Transverse colon (tissue), 4 donors: ENCODE measurements at places on chromosomes 1 and 21.

GRCh38 chr1:6596351-6596750, 6.3 kb downstream of the KLHL21 start:
- no peak for DNase-seq

DNA sequence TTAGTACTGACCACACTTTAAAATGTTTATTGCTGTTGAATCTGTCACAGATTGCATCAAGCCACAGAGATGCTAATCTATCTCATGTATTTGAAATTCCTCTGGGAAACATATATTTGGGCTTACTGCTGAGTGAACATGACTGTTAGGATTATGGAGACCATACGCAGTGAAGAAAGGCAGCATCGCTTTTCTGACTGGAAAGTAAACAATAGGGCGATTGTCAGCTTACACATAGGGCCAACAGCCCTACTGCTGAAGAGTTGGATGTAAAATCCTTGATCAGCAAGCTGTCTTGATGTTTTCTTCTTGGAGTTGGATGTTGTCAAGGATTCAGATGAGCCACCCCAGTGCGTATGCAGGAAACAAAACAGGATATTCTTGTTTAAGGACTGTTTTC, 368.7 kb upstream of the ADGRL2 start:
- DNase-seq, result no peak

GRCh38 chr1:230839173-230839572, 29.1 kb downstream of the C1orf198 start:
- DNase-seq, result no peak

- DNase-seq, result no peak
Observed at GRCh38 chr1:167679714-167680113, 42.1 kb upstream of the MPZL1 start.

GRCh38 chr21:45765375-45765774, 121.8 kb downstream of the PCBP3 start:
- no peak for DNase-seq

- DNase-seq, result no peak
Observed at GRCh38 chr1:94306521-94306920, 69.1 kb upstream of the ARHGAP29 start.
